ENCODE measurements at places on chromosomes 2 and 18. TPM values are rescaled to one million over a fixed set of nuclear protein-coding genes. Genes with fewer than 3 reads are reported as not detected.

- no peak for DNase-seq
Observed at GRCh38 chr18:35854095-35854494, 118.4 kb upstream of the RMP24 start.

Gene ST6GAL2
- 39.5 TPM for total RNA-seq

Gene CNNM3
- 6.7 TPM for total RNA-seq

GRCh38 chr2:9033385-9034168 is 30.1 kb upstream of the MBOAT2 start:
- no peak for DNase-seq

Gene SIX3
- not detected for total RNA-seq

Gene DUSP19
- 1.4 TPM for total RNA-seq

DNA sequence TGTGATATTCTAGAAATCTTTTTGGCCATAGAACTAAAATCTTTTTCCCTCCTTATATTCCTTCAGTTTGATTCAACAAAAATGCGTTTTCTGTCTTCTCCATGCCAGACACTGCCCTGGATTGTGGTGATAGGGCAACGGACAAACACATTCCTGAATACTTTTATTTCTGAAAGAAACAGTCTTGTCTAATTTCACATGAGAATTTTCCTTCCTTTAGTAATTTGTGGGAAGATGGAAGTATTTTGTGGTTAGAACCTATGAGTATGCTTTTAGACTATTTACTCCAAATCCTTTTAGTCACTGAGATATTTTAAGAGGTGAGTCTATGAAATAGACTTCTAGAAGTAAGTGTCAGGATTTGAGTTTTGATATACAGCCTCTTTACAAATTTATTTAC is 49.6 kb downstream of the COL5A2 start:
- no peak for DNase-seq

- DNase-seq, result no peak
Observed at GRCh38 chr2:62966991-62967390, 83.6 kb upstream of the OTX1 start.

Gene CYP1B1
- 6.4 TPM for total RNA-seq

DNA sequence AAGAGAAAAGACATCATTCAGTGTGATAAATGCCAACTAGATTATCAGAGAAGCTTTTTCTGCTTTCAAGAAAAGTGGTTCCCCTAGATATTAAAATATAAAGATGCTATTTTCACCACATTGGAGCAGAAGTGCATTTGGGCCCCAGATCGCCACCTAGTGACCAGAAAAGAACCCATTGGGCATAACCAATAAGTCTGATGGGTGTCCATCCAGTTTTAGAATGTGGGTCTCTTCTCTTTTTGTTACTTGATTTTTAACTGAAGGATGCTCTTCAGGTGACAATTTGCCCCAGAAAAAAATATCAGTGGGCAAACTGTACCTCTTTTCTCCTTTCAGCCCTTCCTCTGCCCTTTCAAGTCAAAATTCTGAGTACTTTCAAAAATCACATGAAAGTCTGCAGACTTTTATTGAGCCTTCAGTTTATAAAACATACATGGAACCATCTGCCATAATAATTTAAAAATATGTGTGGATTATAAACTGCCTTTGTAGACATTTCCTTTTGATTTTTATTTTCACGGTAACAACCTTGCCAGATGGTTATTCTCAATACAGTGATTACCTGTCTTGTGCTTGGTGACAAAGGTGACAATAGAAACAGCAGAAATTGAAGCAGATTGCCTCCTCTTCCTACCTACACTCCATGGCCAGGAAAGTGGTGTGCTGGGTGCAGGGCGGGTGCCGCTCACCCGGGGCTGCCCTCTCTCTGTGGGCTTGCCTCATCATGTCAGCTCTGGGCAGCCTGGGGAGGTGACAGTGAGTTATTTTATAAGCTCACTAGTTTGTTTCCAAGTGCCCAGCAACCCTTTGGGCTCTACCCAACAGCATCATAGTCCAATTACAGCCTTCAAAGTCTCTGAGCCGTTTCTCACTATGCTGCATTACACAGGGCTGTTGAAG is 124.5 kb downstream of the DCDC2C start:
- DNase-seq, result no peak

DNA sequence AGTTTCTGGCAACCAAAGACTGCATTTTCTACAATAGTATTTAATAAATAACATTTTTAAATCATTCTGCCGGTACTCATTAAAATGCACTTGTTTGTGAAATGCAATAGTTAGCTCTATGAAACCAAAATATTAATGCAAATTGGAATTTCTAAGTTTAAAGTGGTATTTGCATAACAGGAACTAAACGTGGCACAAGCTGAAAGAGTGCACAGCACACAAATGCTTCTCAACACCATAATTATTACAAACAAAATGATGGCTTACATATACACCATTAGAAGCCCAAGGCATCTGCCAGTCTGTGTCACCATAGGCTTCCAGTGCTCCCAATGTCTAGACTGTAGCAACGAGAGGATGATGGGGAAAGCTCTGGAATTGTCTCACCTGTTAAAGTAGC is 280.5 kb downstream of the TCF4 start:
- no peak for DNase-seq

- no peak for DNase-seq
Observed at GRCh38 chr2:88227446-88227845, 57.3 kb downstream of the THNSL2 start.

Gene EPG5
- 30.4 TPM for total RNA-seq

DNA sequence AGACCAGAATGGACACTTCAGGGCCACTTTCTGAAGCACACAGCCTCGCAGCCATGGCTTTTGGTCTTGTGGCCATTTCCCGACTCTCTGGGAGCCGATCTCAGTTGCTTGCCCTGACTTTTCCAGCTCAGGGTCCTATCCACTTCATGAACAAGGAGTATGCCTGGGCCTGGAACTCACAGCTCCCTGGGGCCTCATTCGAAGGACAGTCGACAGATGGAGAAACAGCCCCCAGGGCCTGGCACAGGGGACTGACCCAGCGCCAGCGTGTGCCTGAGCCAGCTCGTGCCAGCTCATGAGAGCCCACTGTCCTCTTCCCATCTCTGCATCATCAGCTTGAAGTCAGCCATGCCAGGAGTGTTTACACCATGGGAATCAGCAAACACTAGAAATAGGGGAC is 134.6 kb upstream of the GPC1 start:
- DNase-seq, result no peak

Gene SLC23A3
- total RNA-seq, result 1.3 TPM

DNA sequence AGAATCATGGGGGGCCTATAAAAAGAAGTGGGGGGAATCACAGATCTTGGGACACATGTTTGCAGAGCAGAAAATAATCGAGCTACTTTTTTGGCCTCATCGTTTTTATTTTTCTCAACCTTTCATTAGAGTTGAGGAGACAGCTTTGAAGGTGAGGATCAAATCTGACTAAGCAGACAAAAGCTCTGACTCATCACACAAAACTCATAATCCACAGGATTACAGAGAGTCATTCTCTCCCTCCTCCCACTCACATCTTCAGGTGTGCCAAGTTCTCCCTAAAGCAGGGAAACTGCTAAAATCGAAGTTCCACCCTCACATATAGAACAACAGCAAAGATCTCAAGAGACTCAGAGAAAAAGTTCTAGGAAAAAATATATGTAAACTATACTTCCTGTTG is 15.6 kb downstream of the BAZ2B start:
- no peak for DNase-seq

- no peak for DNase-seq
Observed at GRCh38 chr2:186187854-186188253, 298.2 kb upstream of the ZC3H15 start.

GRCh38 chr2:165376571-165376975 is 92.9 kb upstream of the CSRNP3 start:
- DNase-seq, result peak; percentile 12

GRCh38 chr2:199590321-199591203 is 132.8 kb upstream of the SATB2 start:
- DNase-seq, result no peak

Gene TWIST2
- 7.2 TPM for total RNA-seq

DNA sequence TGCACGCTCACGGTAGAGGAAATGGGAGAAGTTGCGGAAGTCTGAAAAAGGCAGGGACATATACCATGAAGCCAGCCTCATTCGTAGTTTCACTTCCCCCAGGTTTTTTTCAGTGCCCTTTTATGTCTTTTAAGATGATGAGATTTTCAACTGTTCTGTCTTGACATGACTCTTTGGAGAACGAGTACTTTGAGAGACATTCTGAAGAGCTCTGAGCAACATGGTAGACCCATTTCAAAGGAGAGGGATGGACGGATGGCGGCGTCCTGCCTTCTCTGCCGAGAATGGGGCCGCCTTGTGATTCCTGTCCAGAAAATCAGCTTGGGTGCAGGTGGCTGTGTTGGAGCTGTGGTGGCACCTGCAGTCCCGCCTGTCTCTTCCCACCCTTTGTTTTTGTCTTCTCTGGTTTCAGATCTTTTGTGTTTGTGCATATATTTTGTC is 41.7 kb downstream of the SH3BP4 start:
- no peak for DNase-seq

Gene TMEM150A
- 25.2 TPM for total RNA-seq

Gene FSIP2
- total RNA-seq, result 0.82 TPM

DNA sequence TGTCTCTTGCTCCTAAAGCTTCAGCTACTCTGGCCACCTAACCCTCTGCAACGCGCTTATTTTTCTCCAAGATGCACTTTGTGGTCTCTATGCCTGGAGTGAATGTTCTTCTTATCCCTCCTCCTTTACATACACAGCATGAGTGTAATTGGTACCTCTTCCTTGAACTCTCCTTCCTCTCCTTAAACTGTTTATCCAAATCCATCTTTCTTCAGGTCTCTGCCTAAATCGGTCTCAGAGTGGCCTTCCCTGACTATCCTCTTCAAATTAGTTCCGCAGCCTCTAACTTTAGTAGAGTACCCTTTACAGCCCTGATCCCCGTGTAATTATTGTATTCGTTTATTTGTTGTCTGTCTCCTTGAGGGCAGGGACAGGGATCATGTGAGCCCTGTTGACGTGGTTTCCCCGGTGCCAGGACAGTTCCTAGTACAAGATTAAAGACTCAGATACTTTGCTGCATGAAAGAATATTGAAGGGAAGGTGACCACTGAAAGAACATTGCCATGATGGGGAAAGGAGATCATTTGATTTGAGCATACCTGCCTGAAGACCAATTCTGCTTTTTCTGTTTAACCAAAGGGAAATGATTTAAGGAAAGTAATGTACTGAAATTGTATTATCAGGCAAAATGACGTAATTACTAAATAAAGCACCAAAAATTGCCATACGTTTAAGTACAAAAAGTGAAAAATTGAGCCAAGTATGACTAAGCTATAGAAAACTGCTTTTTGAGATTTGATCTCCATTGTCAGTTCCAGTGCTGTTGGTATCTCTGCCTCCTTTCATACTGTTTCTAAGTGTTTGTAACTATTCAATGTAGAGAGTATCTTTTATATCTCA is 1.2 kb downstream of the CNOT9 start:
- DNase-seq, result no peak

GRCh38 chr2:28606986-28607441 is 111.2 kb downstream of the PLB1 start:
- DNase-seq, result no peak

DNA sequence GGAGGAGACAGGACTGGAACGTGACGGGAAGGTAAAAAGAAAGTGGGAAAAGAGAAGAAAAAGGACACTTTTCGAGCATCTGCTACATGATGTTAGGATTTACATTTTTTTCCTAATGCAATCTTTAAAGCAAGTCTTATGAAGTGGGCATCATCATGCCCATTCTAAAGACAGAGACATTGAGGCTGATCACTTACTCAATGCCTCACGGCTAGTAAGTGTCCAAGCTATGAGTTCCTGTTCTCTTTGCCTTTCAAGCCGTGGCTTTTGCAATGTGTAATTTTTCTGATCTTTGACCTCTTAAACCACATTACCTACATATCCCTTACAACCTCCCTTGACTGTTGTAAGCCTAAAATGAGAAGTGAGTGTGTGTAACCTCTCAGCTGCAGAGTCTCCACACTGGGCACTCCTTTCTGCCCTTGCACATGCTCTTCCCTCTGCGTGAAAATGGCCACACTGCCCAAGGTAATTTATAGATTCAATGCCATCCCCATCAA is 649.2 kb downstream of the RNF144A start:
- no peak for DNase-seq

Gene FASTKD2
- total RNA-seq, result 22.7 TPM

GRCh38 chr2:237488901-237489860 is 2.1 kb downstream of the MLPH start:
- no peak for DNase-seq

- no peak for DNase-seq
Observed at GRCh38 chr2:190655570-190655969, 6.7 kb downstream of the NAB1 start.

GRCh38 chr2:9807056-9807455 is 36.2 kb upstream of the TAF1B start:
- no peak for DNase-seq

Gene WDR54
- total RNA-seq, result 29.1 TPM

Gene OSR1
- 1.3 TPM for total RNA-seq

GRCh38 chr2:63992061-63992685 is 27.1 kb downstream of the VPS54 start:
- no peak for DNase-seq

DNA sequence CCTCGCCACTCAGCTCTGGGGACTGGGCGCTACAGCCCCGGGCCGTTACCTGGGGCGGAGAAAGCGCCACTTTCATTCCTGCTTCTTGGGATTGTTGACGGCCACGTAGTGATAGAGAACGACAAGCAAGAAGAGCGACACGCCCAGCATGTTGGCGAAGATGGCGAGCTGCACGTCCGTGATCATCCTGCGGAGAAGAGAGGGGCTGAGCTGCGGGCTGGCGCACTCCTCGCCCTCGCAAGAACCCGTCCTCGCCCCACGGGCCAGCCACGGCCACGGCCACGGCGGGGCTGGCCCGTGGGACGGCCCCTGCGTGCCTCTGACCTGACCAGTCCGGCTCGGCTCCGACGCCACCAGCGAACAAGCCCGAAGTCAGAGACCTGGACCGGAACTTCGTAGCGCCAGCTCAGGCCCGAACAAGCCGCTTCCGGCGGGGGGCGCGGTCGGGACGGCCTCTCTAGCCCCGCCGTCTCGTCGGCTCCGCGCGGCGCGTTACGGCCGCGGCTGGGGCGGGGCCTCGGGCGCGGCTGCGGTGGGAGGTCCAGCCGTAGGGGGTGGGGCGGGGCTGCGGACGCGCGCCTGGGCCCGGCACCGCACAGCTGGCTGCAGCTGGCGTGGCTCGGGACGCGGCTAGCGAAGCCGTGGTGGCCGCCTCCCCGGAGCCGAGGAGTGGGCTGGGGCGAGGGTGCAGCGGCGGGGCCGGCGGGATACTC is at the start of gene OST4:
OST4 (minus strand) TSS at position 378 of the 713 bp plus-strand sequence.
- DNase-seq, result no peak

Gene TMEM198
- 0.29 TPM for total RNA-seq

Gene NPPC
- total RNA-seq, result 0.82 TPM

Gene FOXD4L1
- not detected for total RNA-seq

- DNase-seq, result no peak
Observed at GRCh38 chr2:218043100-218043499, 26.0 kb upstream of the RUFY4 start.

GRCh38 chr2:69159986-69160385 is 147.0 kb downstream of the ANTXR1 start:
- no peak for DNase-seq

GRCh38 chr18:80228051-80228848 is 19.1 kb downstream of the PARD6G start:
- no peak for DNase-seq

GRCh38 chr2:238811293-238811692 is 36.6 kb upstream of the TWIST2 start:
- DNase-seq, result no peak

Gene CXCR2
- not detected for total RNA-seq

Gene RNU2-63P
- total RNA-seq, result not detected

GRCh38 chr2:143026411-143027054 is 102.7 kb upstream of the ARHGAP15 start:
- no peak for DNase-seq

GRCh38 chr2:142038826-142039225 is 92.0 kb downstream of the LRP1B start:
- no peak for DNase-seq

Measured in glomerular endothelial cell (primary cell).